ENCODE measurements at places on chromosomes 16 and 17. TPM values are rescaled to one million over a fixed set of nuclear protein-coding genes. Genes with fewer than 3 reads are reported as not detected.

DNA sequence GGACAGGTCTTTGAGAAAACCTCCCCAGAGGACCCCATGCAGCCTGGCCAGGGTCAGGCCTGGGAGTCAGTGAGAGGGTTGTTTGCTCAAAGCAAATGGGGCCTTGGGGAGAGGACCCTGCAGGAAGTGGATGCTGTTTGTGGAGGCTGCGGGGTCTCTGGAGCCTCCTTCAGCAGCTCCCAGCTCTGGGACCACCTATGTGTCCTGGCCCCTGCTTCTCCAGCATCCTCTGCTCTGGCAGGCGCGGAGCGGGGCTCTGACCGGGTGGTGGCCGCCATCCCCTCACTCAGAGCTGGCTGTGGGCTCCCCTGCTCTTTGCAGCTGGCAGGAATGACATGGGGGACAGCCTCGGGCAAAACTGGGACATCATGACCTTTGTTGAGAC lies 29.8 kb upstream of the CIBAR2 start:
- DNase-seq = no peak

DNA sequence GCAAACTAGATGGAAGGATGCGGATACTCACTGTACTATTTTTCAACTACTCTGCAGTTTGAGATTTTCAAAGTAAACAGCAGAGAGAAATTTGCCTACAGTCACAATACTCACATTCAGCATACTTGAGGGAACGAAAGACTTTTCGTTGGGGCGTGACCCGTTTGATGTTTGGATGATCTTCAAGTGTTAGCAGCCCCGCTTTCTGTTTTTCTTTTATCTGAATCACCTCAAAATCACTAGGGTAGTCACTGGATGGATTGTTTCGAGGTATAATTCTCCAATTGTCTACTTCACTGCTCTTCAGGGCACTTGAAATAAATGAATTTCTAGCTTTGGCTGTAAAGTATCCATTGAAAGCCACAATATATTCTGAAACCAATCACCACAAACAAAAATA lies 17.8 kb downstream of the MBTPS1 start:
- no peak for DNase-seq

- peak; percentile 92 for DNase-seq
These were observed at the start of gene ZNF629 for GRCh38 chr16:30786936-30787612. Gene ZNF629 (minus strand): TSS chr16:30787205. CDS start chr16:30784482, 2,723 bp downstream.

DNA sequence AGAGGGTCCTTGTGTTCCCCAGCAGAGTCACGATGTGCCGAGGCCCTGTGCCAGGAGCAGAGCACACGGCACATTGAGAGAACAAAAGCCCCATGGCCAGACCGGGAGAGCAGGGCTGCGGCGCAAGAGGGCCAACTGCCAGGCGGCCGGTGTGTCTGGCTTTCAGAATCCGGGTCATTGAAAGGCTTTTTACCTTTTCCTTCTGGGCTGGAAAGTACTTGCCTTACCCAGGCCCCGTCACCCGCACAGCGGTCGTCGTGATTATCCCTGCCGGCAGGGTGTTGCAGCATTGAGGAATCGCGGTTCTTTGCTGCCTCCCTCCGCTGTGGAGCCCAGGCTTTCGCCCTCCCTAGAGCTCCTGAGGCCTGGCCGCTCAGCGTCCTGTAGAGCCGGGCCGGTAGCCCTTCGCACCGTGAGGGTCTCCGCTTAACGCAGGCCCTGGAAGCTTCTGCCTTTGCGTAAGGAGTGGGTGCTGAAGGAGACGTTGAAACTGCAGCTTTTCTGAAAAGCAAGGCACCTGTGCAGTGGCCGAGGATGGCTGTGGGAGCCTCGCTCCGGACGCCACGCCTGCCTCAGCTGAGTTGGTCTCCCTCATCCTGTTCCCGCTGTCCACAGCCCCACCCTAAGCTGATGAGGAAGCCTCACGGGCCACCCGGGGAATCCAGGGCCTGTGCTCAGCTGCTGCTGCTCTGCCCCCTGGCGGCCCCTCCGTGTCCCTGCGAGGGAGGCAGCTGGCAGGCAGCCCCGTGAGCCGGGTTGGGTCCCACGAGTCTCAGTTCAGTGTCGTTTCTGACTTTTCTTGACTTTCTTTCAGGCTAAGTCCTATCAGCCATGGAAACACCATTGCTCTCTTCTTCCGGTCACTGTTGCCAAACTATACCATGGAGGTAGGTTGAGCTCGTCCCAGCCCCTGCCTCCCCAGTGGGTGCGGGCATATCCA lies 8.6 kb upstream of the MC1R start:
- peak; percentile 69 for DNase-seq

DNA sequence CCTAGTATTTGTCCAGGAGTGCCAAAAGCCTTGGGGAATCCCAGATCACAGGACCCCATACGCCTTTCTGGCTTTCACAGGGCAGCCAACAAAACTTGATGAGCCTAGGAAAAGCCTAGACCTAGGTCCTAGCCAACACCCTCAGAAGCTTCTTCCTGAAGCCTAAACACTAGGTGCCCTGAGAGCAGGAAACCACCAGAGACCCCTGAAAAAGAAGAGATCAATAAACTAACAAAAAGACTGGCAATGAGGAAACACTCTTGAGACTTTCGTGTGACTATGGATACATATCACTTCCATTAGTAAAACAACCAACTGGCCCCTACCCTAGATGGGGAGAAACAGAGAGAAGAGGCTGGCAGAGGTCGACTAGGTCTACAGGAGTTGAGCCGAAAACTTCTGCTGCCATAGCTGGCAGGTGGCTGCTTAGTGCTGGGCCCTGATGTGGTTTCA lies 1.2 kb downstream of the ORMDL3 start:
- DNase-seq = no peak

- no peak for DNase-seq
These were observed 5.8 kb upstream of the RARA start for GRCh38 chr17:40303009-40303657.

DNA sequence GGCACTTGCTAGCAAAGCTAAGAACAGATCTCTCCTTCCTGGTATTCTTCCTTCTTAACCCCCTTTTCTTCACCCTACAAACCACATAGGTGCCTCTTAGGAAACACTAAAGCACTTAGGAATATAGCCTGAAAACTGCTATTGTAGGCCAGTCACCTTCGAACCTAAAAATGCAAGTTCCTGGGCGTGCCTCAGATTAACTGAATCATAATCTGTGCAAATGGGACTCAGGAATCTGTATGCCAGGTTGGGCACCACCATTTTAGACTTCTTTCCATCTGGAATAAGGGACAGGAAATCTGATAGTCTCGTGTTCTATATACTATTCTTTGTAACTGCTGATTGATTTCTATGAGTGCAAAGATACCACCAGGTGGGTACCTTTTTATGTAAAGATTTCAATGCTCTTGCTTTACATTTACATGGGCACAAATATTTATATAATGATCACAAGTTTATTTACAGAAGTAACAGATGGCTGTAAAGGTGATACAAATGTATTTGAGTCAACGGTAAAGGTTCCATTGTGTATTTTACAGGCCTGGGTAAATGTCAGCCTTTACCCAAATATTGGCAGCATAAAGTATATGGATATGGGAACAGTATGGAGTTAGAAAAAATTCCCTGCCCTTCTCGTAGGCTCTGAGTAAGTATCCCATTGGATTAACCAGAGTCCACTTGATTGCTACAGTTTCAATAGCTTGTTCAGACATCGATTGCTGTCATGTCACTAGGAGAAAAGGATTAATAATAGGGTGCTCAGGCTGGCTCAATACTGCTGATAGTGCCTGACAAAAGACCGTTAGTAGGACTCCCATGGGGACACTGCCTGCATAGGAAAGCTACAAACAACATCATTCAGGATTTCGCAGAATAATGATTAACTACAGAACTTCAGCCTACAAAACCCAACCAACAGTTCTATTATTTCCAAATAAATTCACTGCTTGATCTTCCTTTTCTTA lies 124.7 kb downstream of the SNX11 start:
- DNase-seq = no peak

GRCh38 chr17:77736721-77737120 lies 221.8 kb upstream of the TNRC6C start:
- peak; percentile 77 for DNase-seq

GRCh38 chr17:65389426-65389825 lies 172.0 kb downstream of the AXIN2 start:
- no peak for DNase-seq

- no peak for DNase-seq
These were observed 12.6 kb upstream of the ALOX12B start for GRCh38 chr17:8100111-8100510.

- DNase-seq = no peak
These were observed 65.8 kb upstream of the CHMP6 start for GRCh38 chr17:80925688-80926335.

DNA sequence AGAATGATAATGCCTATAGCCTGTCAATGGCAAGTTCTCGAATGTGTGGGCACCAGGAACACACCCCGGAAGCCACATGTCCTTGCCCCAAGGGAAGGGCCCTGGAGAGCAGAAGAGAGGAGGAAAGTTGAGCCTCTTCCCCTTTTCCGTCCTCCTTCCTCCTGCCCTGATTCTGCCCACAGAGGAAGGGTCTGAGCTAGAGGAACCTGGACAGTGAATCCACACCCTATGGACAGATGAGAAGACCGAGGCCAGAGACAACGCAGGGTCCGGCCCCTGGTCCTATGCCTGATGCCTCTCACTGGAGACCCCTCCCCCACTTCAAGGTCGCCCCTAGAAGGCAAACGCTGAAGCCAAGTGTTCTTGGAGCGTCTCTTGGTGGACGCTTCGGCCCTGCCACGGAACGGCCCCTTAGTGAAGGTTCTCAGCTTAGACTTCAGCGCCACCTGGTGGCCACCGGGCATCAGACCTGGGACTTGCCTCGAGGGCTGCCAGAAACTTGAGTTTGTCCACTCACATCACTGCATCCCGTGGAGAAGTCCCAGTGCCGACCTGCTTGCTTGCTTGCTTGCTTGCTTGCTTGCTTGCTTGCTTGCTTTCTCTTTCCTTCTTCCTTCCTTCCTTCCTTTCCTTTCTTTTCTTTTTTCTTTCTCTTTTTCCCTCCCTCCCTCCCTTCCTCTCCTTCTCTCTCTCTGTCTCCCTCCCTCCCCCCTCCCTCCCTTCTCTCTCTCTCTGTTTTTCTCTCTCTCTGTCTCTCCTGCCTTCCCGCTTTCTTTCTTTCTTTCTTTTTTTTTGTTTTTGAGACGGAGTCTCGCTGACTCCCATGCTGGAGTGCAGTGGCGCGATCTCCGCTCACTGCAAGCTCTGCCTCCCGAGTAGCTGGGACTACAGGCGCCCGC lies 20.6 kb upstream of the SPNS3 start:
- DNase-seq = peak; percentile 85

GRCh38 chr16:83253521-83253920 lies 554.3 kb upstream of the HSBP1 start:
- no peak for DNase-seq

DNA sequence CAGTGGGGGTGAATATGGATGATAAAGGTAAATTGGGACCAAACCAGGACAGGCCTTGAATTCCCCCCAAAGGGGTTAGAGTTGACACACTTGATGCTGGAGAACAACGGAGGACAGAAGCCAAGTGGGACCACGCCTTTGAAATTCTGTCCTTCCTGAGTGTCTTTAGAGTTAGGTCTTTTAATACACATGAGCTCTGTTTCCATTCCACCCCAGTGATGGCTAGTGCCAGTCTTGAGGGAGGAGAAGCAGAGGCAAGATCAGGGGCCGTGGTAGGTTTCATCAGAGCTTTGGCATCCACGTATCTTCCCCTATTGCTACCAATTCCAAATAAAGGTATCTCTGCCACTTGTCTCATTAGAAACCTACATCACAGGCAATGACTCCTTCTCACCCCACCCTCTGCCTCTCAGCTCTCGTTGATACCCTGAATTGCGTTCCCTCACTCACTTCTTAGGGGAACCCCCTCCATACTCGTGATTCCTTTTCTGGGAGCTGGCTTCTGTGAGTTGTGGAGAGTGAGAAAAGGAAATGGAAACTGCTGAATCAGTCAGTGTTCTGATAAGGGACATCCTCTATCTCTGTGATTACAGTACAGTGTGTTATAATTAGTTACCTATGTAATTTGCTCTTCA lies 2.4 kb upstream of the CCL3L1 start:
- DNase-seq = no peak

DNA sequence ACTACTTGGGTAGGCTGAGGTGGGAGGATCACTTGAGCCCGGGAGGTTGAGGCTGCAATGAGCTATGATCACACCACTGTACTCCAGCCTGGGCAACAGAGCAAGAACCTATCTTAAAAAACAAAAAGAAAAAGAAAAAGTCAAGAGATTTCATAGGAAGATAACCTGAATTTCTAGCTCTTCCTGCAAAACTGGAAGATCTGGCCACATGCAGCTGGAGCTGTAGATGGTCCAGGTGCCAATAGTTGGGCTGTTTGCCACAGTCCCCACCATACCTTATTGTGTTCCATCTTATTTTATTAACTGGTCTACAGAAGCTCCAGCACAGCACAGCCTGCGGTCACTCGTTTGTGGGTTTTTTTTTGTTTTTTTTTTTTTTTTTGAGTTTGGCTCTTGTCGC lies 15.0 kb downstream of the ATP2A1 start:
- DNase-seq = no peak

DNA sequence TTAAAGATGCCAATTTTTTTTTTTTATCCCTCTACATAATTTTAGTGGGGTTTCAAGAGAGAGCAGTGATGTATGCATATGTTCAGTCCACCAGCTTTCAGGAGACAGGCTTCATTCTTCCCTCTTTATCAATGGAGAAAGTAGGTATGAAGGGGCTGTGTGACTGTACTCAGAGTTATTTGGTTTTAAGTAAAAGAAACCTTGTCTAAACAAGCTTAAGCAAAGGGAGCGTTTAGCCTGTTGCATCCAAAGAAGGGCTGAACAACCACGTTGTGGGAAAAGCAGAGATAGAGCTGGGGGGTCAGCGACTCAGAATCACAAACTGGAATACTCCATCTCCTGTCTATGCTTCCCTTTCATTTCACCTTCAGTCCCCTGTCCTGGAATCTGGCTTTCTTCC lies 50.4 kb upstream of the HAS3 start:
- no peak for DNase-seq

DNA sequence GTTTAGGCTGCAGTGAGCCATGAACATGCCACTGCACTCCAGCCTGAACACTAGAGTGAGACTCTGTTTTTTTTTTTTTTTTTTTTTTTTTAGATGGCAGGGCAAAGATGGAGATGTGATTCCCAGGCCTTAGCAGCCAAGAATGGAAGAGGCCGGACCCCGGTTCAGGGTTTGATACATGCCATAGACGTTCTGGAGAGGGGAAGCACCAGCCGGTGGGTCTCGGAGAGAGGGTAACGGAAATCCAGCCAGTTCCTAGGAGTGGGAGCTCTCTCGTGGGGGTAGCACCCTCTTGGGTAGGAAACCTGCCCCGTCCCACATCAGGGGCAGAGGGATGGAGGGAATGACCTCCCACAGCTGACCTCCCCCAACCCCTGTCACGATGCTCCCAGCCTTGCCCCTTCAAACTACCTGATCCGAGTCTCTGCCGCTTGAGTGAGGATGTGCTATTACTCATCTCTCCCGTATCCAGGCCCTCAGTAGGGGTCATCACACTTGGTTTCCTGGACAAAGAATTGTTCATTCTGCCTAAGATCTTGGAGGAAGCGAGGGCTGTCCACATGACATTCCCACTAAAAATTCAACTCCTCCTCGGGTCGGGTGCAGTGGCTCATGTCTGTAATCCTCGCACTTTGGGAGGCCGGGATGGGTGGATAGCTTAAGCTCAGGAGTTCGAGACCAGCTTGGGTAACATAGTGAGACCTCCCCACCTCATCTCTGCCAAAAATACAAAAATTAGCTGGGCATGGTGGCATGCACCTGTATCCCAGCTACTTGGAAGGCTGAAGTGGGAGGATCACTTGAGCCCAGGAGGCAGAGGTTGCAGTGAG lies 47.3 kb downstream of the MIS12 start:
- DNase-seq = no peak

RAB26 gene
- 1.6 TPM for total RNA-seq

INPP5K gene
- total RNA-seq = 172 TPM

TEX19 gene
- not detected for total RNA-seq

KCNJ18 gene
- total RNA-seq = 24.2 TPM

SGCA gene
- 9.9 TPM for total RNA-seq

PIGL gene
- 25.5 TPM for total RNA-seq

KRTAP9-4 gene
- total RNA-seq = not detected

ADAT1 gene
- 46.1 TPM for total RNA-seq

TBC1D3I gene
- 1.5 TPM for total RNA-seq

Data from lower leg skin (tissue), 4 donors.